ENCODE measurements at places on chromosomes 7 and 10.

DNA sequence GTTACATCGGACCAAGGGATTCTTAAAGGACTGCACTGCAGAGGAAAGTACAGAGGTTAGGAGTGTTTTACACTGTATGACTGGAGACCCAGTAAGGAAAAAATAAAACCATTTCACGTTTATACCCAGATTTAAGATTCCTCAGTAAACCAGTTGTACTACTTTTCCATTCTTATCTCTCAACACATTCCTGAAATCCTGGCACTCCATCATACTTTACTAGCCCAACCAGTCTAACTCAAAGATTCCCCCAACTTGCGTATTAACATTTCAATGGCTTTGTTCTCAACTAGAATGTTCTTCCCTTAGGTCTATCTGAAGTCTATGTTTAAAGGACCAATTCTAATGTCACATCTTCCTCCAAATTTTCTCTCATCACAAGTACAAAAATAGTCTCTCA, 8.0 kb downstream of the CCDC186 start:
- no peak for DNase-seq

- DNase-seq = no peak
These were observed 120.4 kb upstream of the RHOBTB1 start for GRCh38 chr10:61064356-61064755.

DNA sequence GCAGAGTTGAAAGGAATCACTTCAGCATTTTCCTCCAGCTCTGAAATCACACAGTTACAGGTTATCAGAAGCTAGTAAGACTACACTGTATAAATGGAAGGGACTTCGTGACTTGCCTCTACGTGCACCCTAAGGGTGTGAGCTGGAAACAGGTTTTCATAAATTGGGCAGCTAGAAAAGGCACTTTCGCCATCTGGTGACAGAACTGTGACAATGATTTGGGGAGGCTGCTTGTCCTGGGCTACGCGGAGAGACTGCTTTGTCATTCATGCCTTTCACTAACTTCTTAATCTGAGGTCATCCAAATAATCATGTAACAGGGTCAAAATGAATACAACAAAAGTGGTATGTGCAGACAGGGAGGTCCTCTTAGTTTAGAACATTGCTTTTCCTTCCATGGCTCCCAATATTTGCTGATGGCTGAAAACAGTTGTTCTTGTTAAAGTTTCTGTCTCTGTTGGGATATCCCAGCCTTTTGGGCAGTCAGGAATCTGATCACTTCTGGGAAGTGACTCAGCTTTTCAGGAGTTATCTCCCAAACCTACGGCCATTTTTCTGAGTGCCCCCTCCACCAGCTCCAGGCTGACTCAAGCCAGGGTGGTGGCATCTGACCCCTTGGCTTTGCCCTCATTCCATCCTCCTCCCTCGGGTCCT, 17.8 kb downstream of the VWC2 start:
- no peak for DNase-seq

DNA sequence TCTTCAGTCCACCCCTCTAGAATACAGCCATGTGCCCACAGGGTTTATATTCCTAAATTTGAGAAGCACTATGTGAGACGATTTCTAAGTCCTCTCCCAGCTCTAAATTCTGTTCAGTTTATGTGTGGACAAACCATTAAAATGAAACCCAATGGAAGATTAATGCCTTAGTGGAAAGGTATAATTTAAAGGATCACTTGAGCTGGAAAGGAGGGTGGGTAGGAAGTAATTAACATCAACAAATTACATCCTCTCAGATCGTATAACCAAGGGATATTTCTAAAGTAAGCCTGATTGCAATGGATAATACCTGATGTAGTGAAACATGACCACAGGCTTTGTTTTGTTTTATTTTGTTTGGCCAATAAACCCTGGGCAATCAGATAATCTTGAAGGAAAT, 511.0 kb upstream of the COBL start:
- DNase-seq = no peak

DNA sequence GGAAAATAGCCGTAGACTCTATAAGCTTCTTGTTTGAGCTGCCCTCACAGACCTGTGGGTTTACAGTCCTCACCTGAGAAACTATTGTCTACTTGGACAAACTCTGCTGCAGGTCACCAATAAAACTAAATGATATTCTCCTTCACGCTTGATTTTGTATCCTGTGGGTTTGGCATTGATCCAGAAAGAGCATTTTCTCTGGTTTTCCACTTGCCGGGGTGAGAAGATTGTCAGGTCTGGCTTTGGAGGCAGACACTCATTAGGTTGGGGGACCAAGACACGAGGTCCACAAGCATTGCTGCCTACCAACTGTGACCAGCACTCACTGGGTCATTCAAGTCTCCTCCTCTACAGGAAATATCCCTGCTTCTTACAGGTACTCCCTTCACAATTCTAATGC, 68.5 kb downstream of the CDC14C start:
- no peak for DNase-seq
